ENCODE measurements at places on chromosomes 6 and 20.

DNA sequence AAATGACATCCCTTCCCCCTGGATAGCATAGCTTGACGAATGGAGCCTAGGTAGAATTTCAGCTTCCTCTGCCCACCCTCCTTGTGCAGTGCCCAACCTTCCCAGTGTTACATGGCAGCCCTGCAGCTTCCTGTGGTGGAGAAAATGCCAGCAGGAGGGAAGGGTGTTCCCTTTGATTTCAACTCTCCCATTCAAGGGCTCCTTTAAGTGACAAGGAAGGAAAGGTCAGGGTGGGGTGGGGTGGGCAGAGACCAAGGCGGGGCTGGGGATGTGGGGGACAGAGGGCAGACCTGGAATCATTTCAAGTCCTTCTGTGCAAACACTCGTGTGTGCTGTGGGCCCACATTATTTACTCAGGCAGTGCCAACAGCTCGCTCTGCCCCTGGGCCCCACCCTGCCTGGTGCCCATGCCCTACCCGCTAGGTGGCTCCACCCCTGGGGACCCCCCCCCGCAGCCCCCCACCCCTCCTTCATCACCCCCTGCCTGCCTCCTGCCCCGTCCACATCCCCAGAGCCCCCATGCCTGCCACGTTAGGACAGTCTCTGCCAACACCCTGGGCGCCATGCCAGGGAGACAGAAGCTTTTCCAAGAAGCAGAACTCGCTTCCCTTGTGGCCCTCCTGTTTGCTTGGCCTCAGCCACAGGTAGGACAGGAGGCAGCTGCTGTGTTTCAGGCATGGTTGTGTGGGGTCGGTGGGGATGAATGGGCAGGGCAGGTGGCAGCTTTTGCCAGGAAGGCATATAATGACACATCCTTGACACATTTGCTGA lies 9.4 kb downstream of the SPDEF start:
- no peak for DNase-seq

DNA sequence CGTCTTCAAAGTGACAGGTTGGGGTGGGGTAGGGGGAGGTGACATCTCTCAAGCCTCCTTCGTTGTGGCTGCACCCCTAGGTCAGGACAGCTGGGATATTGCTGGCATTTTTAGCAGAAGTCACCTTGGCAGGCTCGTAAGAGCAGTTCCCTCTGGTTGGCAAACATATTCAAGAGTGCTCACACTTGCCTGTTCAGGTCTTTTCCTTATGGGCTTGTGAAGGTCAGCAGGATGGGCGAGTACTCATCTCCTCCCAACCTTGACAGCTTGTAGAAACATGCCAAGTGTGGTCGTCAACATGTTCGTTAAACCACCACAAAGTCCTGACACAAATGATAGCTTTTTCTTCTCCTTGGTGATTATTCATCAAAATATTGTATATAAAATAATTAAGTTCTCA lies 113.6 kb downstream of the HDGFL1 start:
- no peak for DNase-seq

GRCh38 chr6:90338409-90338808 lies 41.8 kb upstream of the BACH2 start:
- no peak for DNase-seq

GRCh38 chr20:49599746-49600113 lies 31.8 kb upstream of the PTGIS start:
- DNase-seq, result no peak

- DNase-seq, result no peak
Measured at GRCh38 chr6:11938285-11938890, 73.7 kb upstream of the HIVEP1 start.

- DNase-seq, result peak; percentile 83
Measured at GRCh38 chr20:61533231-61533631, 281.2 kb downstream of the CDH4 start.

GRCh38 chr6:106790149-106790770 lies 160.9 kb downstream of the QRSL1 start:
- DNase-seq, result no peak

GRCh38 chr6:36914227-36914794 lies 28.6 kb downstream of the C6orf89 start:
- peak; percentile 90 for DNase-seq

DNA sequence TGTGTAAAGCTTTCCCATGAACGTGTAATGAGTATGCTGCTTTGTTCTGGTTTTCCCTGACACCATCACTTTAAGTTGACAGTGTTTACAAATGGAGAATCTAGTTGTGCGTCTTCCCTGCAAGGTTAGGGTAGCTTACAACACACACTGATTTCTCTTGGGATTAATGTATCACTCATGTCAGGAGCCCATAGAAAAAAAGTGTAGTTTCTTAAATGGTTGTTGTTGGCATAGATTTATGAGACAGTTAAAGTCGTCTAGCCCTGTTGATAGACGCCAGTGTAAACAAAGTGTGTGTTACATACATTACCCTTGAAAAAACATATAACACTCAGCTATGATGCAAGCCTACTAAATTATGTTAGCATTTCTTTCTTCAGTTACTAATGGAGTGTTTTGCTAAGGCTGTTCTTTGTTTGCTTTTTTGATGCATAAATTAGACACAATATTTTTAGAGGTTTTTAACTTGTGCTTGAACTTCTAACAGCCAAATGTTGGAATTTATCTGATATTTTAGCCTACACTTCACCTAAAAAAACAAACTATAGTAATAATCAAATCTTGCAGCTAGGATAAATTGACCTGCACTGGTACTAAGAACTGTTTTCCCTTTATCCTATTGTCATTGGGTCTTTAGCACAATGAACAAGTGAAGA lies 88.6 kb downstream of the RNF217 start:
- no peak for DNase-seq

- peak; percentile 88 for DNase-seq
Measured at GRCh38 chr20:62350629-62351422, 16.3 kb downstream of the LAMA5 start.

- no peak for DNase-seq
Measured at GRCh38 chr6:153104220-153104619, 26.9 kb downstream of the RGS17 start.

- no peak for DNase-seq
Measured at GRCh38 chr6:1463275-1463674, 73.9 kb downstream of the FOXF2 start.

DNA sequence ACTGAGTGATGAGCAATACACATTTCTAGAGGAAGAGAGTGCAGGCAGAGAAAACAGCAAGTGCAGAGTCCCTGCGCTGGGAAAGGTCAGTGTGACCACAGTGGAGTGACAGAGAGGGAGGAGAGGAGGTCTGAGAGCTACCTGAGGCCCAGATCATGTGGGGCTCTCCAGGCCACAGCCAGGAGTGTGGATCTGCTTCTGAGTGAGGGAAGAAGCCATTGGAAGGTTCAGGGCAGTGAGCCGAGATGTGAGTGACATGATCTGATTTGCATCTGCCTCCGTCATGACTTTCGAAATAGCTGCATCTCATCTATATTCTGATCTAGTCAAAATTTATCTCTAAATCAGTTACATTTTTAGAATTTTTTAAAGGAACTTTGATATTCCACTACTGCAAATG lies 367.1 kb downstream of the PREX1 start:
- DNase-seq, result peak; percentile 52

GRCh38 chr6:13334953-13335352 lies 6.6 kb upstream of the TBC1D7 start:
- no peak for DNase-seq

- DNase-seq, result no peak
Measured at GRCh38 chr6:23663652-23664051, 462.4 kb upstream of the NRSN1 start.

GRCh38 chr6:24749297-24749696 lies 25.4 kb upstream of the GMNN start:
- DNase-seq, result no peak

- DNase-seq, result no peak
Measured at GRCh38 chr6:149200282-149200945, 117.1 kb upstream of the TAB2 start.

- DNase-seq, result no peak
Measured at GRCh38 chr6:142068416-142068815, 64.3 kb upstream of the GJE1 start.

GRCh38 chr6:4581468-4582385 lies 194.5 kb upstream of the CDYL start:
- no peak for DNase-seq

DNA sequence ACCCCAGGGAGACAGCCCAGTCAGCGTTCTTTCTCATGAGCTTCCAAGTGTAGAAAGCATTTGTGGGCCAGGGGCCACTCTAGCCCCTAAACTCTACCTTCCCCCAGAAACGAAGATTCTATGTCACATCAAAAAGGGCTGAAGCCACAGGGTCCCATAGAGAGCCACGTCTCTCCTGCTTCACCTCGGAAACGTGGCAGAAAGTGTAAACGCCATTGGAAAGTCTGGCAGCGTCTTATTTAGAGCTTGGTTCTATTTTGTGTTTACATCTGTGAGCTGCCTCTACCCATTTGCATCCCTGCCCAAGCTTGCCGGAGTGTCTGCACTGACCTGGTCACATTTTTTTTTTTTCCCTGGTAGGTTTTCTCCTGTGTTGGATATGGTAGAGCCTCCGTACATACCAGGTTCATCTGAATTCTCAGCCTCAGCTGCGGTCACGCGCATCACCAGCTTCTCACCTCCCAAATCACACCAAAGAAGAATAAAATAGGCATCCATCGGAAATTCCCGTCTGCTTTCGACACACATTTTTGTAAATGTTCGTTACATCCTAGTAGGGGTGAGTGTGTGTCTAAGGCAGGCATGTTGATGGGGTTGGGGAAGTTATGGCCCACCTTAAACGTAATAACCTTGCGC lies 62.6 kb downstream of the NPEPL1 start:
- no peak for DNase-seq

DNA sequence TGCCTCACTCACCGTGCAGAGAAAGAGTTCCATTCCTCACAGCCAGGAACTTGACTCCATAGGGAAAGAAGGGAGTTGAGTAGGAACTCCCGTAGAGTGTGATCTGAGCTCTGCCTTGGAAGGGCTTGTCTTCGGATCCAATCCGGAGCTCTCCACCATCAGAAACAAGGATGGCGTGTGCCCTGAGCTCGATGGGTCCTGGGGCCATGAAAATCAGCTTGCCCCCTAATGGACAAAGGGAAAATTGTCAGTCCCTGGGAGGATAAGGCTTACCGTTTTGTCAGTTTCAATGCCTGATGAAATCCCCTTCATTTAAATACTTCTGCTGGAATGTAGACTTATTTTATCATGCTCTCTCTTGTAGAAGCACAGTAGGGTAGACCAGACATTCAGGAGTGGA lies 153.3 kb downstream of the PKHD1 start:
- DNase-seq, result no peak

DNA sequence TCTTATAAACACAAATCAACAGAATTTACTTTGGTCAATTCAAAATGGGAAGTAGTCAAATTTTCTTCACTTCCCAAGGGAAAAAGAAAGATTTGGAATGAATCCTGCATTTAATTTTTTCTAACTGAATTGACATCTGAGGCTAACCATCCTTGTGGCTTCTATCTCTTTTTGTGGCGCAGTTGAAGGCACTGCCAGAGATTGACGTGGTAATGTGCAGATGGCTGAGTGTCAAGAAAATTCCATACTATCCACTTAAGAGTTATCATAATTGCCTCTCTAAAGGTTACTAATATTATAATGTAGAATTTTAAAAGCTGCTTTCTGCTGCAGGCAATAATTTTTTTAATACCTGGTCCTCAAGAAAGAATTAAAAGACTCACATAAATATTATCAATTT lies 162.3 kb downstream of the KLHL32 start:
- no peak for DNase-seq

DNA sequence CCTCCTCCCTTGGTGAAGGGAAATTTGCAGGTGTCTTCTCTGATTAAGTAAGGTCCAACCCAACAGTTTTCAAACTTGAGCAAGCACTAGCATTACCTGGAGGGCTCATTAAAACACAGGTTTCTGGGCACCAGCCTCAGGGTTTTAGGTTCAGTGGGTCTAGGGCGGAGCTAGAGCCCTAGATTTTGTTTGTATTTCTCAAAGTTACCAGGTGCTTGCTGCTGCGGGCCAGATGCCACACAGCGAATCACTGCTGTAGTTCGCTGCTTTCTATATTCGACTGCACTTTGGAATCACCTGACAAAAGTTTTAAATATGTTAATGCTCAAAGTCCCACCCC lies 869 bp downstream of the COL21A1 start:
- no peak for DNase-seq

GRCh38 chr20:56352345-56353055 lies 6.3 kb upstream of the FAM210B start:
- no peak for DNase-seq

DNA sequence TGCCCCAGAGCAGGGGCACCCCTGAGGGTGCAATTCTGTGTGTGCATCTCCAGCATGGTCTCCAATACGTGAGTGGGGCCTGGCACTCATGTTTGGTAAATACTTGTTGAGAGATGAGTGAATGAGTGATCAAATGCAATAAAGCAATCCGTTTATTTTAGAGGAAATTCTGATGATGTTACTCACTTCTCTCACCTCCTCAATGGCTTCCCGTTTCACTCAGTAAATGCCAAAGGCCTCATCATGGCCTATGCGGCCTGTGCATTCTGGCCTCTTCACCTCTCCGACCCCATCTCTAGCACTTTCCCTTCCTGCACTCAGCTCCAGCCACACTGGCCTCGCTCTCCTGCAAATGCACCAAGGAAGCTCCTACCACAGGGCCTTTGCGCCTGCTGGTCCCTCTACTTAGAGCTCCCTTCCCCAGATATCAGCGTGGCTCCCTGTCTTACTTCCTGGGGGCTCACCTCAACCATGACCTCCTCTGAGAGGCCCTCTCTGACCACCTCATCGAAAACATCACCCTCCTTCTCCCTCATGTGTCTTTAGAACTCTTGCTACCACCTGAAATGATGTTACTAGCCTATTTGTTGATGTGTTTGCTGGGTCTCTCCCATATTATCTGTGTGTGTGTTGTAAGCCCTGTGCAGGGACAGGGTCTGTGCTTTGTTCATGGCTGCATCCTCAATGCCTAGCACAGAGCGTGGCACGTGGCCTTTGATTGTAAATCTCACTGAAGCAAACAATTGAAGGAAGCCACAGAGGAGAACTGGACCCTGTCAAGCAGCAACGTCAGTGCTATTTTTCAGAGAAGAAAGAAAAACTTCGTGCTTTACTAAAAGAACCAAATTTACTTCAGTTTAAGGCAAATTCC lies 42.6 kb downstream of the RAB44 start:
- no peak for DNase-seq

DNA sequence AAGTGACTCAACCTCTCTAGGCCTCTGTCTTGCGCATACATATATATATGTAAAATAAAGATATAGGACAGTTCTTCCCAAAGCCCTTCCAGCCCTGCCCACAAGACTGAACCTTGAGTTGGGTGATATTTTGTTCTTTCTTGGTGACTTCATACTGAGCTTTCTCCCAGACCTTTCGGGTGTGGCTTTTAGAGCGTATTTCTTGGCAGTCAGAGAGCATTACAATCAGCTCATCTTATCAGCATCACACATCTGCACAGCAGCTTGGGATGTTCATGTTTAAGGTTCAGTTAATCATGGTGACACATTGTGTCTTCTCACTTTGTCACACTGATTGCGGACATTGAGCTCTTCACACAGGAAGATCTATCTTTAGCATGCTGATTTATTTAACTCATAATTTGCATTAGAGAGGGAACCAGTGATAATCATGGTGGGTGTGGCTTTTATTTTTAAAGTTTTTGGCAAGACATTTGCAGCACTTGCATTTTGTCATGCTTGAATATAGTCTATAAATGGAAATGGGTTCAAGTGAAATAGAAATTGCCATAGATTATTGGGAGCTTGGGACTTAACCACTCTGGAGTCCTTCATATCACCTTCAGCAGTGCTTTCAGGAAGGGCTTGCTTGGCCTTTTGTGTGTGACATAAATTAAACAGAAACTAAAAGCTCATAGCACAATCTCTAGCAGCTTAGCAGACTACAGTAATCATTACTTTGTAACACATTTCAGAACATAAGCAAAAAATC lies 8.3 kb downstream of the KIF3B start:
- no peak for DNase-seq

GRCh38 chr6:159931846-159932245 lies 37.0 kb upstream of the IGF2R start:
- no peak for DNase-seq
